ENCODE measurements at places on chromosomes 1 and 21.
A peak's percentile ranks its signal among the peaks of the same experiment; 100 is the strongest.

DNA sequence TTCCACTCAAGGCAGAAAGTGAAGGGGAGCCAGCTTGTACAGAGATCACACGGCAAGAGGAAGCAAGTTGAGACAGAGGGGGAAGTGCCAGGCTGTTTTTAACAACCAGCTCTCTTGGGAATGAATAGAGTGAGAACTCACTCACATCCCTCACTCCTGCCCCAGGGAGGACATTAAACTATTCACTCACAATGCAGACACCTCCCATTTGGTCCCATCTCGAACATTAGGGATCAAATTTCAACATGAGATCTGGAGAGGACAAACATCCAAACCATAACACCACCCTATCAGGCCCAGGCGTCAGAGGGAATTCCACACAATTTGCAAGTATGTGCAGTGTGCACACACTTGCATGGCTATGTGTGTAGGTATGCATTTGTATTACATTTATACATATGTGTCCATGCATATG lies 62.7 kb downstream of the DMAP1 start:
- no peak for DNase-seq

DNA sequence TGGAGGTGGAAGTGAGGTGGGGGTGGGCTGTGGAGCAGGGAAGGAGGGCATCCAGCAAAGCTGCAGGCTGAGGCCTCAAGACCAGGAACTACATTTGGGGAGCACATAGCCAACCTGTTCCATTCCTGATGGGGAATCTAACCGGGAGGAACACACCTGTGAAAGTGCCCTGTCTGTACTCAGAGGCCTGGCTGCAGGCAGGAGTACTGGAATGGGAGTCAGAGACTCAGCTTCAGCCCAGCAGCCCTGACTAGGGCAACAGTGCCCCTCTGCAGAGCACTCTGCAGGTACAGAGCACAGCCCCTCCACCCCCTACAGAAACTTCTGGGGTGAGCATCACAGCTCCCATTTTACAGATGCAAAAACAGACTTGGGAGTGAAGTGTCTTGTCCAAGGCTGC lies 126.4 kb downstream of the DMRTB1 start:
- DNase-seq: no peak

DNA sequence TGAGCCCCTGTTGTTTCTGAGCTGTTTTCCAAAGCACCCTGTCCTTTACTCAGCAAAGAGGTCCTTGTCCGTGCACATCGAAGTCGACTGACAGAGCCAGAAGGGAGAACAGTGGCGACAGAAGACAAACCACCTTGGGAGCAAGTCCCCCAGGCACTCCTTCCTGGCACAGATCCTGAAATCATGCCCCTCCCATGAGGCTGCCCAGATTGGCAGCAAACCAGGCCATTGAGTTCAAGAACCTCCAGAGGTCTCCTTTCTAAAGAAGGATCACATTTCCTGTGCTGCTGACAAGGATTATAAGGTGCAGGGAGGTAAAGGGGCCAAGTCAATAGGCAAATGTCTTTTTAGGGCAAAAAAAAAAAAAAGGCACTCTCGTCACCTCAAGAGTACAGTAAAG lies 84.7 kb upstream of the HIVEP3 start:
- no peak for DNase-seq

DNA sequence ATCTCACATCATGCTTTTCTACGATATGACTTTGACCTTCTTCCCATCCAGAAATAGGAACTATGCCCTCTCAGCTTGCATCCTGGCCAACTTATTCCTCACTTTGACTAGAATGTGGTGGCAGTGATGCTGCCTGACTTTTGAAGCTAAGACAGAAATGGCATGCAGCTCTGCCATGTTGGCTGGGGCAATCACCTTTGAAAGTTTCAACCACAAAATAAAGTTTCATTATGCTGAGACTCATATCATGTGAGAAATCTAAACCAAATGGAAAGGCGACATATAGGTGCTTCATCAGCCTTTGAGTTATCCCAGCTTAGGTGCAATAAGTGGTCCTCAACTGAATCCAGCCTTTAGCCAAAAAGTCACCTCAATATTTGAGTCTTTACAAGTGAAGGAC lies 370.0 kb upstream of the CHRM3 start:
- DNase-seq: no peak

DNA sequence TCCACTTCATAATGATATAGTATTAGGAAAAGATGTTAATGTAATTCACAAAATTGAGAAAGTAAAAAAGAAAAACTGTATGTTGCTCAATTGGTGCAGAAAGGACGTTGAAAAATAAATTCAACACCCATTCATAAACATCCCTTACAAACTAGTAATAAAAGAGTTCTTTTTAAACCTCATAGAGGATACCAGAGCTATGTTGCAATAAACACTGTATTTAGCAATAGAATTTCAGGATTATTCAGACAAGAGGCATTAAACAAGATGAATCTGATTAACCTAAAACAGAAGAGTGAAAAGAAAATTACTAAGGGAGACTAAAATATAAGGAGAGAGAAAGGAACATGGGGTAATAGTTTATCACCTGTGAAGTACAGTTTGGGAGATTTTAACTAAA lies 154.8 kb downstream of the NTPCR start:
- DNase-seq: no peak

DNA sequence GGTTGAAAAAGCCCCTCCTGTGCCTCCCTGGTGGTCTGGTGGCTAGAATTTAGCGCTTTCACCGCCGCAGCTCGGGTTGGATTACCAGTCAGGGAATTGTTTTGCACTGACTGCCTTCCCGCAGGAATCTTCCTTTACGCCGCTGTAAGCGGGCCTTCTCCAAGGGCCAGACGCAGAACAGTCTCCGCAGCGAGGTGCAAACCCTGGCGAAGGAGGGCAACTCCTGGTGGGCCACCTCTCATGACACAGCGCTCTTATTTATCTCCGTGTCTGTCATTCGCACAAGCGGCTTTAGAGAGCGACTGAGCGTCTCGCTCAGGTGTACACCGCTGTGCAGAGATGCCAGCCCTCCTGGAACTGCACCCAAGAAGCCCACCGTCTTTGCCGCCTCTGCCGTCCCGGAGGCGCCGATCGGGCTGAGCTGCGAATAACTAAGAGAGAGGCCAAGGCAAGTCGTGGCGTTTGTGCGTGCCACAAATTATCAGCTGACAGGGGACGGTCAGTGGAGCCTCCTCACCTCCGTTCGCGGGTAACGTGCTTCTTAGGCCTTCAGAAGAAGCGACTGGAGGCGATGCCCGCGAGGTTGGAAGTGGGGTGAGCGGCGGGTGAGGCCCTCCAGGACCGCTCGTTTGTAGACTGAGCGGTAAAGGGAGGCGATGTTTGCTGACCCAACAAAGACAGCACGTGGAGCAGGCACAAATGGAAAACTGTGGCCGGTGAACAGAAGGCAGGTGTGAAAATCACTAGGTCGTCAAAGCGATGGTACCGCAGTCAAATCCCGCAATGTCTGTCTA lies 93.5 kb downstream of the PRKAB2 start:
- no peak for DNase-seq

DNA sequence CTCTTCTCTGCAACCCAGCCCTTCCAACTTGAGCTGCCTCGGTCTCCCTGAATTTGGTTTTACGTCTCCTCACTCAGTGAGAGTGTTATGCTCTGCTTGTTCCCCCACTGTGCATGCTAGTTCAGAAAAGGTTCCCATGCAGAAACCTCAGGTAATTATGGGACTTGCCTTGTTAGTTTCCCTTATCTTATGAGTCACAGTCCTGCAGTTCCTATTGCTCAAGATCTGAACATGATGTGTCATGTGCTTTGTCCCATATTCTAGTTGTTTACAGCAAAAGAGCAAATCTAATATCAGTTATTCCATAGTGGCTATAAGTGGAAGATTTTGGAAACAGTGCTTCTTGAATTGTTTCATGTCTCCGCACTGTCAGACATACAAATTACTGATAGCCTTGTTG lies 74.4 kb downstream of the DUSP10 start:
- DNase-seq: peak; percentile 47

- no peak for DNase-seq
Observed at GRCh38 chr1:230502996-230503395, 76.9 kb upstream of the PGBD5 start.

- DNase-seq: peak; percentile 7
Observed at GRCh38 chr1:9838946-9839345, 15.2 kb upstream of the CLSTN1 start.

- DNase-seq: no peak
Observed at GRCh38 chr1:19074902-19075721, 118.6 kb upstream of the IFFO2 start.
